NCI-H2081 (cell line): ENCODE measurements at places on chromosomes 11 and 22.
A peak's percentile ranks its signal among the peaks of the same experiment; 100 is the strongest.

GRCh38 chr11:81913793-81914192, 819.9 kb downstream of the FAM181B start:
- DNase-seq = no peak

GRCh38 chr11:118572981-118573550, 857 bp downstream of the ARCN1 start:
- DNase-seq = peak; percentile 36

DNA sequence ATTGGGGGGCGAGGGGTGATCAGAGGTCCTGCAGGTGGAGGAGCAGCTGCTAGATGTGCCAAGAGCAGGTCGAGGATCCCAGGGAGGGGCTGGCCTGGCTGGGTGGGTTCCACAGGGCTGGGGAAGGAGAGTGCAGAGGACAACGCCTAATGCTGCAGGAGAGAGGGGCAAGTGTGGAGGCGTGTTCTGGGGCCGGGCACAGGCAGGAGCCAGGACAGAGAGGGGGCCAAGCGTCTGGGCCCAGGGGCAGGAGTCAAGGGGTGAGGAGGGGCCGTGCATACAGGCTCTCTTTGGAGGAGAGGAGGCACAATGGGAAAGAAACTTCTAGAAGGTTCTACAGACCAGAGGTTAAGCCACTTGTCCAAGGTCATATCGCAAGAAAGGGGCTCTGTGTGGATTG, 26.7 kb upstream of the FGF19 start:
- DNase-seq = no peak

DNA sequence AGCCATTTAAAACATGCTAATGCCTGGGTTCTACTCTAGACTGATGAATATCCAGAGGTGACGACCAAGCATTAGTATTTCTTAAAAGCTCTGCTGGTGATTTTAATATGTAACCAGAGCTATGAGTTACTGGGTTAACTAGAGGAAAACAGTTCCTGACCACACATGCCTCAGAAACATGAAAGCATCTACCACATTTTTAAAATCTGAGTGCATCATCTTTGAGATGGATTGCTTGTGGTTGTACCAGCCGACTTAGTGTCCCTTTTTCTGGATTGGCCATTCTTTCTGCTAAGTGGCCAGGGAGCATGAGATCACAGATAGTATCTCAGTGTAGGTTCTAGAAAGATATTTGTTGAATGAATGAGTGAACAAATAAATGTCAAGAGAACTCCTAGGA, 152.4 kb downstream of the NTM start:
- DNase-seq = no peak

DNA sequence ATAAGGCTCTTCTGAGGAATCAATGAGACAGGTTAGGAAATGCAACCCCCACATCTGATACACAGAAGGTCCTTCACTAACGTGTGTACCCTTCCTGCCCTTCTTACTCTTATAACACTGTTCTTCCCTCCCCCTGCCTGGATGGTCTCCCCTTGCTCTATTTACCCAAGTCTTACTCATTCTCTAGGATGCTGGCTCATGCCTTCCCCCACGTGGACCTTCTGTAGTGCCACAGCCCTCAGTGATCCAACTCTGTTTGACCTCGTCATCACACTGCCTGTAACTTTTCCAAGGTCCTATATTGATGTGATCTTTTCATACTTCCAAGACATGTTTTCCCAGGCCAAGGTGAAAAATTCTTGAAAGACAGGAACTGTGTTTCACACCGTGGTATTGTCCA, 79.8 kb downstream of the C11orf58 start:
- no peak for DNase-seq

GRCh38 chr11:12274558-12275197, 102.7 kb upstream of the PARVA start:
- DNase-seq = no peak

GRCh38 chr11:112294688-112295340, 34.2 kb upstream of the PLET1 start:
- DNase-seq = no peak

DNA sequence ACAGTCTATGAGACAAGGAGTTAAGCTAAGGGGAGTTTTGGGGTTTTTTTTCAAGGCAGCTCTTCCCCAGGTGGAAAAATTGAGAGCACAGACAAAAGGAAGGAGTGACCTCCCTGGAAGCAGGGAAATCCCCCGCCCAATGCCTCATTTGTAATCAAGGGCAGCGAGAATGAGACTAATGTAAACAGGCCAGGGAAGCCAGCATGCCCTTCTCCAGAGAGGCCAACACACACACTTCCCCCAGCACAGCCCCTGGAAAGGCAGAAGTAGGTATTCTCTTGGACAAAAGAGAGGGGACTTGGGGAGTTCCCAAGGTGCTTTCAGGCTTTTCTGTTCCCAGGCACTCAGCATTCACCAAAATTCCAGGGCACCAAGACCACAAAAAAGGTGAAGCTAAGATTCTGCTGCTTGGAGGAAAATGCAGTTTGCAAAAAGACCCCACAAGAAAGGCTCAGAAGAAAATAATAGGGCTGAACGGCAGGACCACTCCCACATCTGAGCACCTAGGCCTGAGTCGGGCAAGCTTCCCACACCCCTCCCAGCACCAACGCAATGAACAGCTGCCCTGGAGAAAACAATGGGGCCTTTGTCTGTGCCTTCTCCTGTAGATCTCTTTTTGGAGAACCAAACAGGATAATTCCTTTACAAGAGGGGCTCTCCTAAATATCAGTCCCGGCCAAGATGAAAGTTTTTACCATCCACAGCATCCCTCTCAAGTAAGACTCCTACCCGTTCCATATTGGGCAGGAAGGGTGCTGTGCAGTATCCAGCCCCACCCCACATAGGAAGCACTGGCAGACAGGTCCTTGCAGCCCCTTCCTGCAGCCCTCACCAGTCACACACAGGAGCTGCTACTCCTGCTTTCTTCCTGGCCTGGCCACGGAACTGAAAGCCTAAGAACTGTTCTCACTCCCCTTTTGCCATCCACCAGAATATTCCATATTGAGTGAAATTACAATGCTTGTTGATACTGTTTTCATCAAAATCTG, 70.7 kb upstream of the AKIP1 start:
- DNase-seq = no peak

GRCh38 chr11:2382129-2382517, 5.0 kb downstream of the CD81 start:
- DNase-seq = no peak

DNA sequence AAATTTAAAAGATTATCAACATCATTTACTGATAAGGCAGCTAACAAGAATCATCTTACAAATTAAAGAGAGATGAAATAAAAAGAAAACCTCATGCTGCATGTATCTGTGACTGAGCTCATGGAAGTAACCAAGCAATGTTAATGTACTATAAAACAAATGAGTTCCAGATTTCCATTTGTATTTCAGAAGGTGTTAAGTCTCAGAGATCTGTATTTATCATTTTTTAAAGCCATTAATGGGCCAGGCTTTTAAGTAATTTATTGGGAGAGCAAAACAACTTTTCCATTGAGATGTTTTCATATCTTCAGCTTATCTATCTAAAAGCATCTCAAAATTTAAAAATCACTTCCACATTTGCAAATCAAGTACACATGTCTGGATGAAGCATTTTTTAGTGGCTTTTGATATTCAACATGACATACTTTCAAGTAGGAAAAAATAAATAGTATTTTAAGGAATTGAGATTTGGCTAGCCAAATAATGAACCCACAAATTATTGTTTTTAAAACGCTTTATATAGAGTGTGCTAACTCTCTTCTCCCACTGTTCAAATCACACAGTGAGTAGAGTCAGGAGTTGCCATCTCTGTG, 17.9 kb upstream of the BBOX1 start:
- no peak for DNase-seq

DNA sequence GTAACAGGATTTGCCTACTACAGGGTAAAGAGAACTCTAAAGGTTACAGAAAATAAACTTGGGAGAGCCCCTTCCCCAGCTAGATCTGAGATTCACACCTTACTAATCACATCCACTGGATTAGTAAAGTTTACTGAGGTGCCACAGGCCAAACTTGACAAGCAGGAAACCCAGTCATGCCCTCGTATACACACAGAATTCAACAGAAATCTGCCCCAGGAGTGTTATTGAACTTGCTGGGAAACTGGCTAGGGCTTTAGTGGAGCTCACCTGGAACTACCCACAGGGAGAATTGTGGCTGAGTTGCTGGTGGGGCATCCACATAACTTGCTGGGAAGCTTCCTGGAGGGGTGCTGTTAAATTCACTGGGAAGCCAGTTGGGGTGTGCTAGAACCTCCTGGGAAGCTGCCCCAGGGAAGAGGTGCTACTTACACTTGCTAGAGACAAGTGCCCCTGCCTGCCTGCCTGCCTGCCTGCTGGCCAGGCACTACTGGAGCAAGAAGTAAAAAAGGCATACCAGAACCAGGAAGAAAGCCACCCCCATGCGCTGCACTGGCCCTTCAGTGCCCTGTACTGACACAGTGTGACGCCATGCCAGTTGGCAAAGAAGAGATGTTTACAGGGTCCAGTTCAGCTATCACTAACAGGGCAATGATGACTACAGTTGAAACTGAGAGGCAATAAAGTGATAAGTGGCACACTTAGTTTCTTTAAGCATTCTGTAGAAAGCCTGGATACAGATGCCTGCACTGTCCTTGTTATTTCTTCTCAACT, 106.5 kb downstream of the ALX4 start:
- no peak for DNase-seq

DNA sequence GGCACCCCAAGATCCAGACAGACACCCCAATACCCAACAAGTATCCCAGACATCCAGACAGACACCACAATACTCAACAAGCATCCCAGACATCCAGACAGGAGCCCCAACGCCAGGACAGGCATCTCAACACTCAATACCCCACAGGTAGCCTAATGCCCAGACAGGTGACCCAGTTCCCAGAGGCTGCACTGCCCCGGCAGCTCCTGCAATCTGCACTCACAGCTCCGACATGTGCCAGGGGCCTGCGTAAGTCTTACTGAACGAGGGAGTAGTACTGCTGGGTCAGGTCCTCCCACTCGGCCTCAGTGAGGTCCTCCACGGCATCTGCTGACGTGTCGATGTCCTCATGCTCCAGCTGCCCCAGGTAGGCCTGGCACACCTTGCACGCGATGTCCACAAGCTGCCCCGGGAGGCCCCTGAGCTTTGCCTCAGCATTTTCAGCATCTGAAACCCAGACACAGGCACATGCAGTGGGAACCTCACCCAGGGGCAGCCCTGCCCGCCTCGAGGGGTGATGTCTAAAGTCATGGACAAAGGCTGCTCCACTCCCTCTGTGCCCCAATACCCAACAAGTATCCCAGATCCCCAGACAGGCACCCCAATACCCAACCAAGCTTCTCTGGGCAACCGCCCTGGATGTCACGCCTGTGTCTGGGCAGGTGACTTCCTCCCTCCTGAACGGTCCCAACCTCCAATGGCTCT, 16.6 kb downstream of the TTLL8 start:
- no peak for DNase-seq
